Mammary epithelial cell (primary cell): ENCODE measurements at places on chromosomes 2 and 18. TPM values are rescaled to one million over a fixed set of nuclear protein-coding genes. Genes with fewer than 3 reads are reported as not detected.

The TMEM200C gene
- total RNA-seq = 1.7 TPM

The HOXD13 gene
- total RNA-seq = not detected in 2 replicates

DNA sequence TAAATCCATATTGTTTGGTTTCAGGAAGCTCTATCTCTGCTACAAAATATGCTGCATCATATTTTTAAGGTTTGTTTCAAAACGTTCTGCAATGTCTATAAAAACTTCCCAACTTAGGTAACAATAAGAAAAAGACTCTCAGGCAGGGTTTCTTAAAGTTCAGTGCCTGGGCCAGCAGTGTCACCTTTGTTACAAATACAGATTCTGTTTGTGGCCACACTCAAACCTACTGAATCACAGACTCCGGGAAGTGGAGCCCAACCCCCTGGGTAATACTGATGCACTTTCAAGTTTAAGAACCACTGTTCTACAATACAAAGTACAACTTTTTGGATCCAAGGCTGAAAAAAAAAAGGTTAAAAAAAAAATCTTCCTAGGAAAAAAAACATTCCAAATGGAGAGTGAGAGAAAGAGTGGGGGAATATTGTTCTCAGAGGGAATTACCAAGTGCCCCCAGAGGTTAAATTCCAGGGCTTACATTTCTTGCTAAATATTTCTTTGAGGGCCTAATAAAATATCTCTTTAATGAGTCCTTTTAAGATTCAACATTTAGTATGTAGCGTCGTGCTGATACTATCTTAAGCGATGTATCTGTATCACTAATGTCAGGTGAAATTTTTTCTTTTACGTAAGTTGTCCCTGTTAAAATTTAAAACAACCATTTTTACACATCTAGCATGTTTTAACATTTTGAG lies 476.7 kb downstream of the TXNL1 start:
- DNase-seq = no peak

The KCNJ13 gene
- under 0.01 TPM for total RNA-seq

DNA sequence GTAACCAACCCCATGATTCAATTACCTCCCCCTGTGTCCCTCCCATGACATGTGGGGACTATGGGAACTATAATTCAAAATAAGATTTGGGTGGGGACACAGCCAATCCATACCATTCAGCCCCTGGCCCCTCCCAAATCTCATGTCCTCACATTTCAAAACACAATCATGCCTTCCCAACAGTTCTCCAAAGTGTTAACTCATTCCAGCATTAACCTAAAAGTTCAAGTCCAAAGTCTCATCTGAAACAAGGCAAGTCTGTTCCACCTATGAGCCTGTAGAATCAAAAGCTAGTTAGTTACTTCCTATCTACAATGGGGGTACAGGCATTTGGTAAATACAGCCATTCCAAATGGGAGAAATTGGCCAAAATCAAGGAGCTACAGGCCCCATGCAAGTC lies 32.0 kb upstream of the CCDC141 start:
- DNase-seq = no peak
